ENCODE measurements at places on chromosomes 2 and 18.

- no peak for DNase-seq
Measured at GRCh38 chr2:132463719-132464118, 47.1 kb downstream of the GPR39 start.

DNA sequence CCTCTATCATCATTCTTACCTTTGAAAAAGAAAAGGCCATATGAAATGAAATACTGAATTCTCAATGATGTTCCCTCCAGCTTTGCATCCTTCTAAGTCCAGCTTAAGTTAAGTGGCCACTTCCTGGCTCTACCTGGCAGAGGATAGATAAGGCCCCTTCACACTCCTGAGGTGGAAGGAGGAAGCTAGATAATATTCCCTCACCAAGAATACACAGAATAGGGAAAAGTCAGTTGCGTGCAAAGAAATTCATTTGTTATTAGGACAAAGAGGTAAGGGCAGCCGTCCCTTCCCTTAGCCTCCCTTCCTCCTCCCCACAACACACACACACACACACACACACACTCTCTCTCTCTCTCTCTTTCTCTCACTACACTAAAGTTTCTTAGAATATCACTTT lies 37.5 kb downstream of the OLA1 start:
- no peak for DNase-seq

DNA sequence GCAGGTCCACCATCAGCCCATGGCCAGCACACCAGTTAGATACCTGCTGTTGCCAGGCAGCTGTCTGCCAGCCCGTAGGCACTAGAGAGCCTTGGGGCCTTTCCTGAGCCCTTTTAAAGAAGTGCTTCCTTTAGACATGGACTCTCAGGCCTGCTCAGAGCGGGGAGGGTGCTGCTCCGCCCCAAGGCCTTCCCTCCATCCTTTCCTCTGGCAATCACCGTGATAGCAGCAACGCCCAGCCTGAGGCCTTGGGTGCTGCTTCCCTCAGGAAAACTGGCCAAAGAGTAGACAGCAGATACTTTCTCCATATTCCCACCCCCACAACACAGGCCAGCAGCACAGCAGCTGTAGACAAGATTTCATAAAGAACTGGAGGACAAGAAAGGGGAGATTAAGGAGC lies 22.3 kb upstream of the C1QL2 start:
- DNase-seq = no peak

- no peak for DNase-seq
Measured at GRCh38 chr2:212523756-212524155, 14.8 kb downstream of the ERBB4 start.

DNA sequence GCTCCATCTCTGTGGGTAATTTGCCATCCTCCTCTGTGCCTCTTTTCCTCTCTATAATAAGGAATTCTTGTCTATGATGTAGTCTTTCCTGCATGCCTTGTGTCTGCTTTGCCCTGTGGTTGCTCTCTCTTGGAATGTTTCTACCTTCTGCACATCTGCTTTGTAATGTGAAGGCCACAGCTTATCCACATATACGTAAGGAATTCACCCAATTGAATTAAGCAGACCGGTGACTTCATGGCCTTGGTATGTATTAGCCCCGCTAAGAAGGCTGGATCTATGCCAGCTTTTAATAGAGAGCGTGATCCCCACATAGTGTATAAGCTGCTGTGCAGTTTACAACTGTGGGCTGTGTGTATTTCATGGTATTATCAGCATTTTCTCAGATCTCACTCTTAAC lies 274.7 kb downstream of the RNF144A start:
- DNase-seq = no peak

DNA sequence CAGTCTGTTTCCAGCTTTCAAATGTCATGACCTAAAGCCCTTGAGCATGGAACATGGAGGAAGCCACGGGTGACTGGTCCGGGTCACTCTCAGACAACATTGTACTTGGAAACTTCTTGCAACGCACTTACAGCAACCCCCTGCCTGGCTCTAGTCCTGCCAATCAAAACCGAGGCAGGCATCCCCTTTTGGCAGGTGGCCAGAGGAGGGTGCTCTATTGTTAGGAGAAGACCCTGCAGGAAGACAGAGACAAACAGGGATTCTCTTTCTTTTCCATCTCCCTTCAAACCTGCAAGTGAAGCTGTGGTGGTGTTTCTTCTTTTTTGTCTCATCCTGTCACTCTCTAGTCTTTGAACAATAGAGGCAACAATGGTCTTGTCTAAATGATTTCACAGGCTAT lies 667.2 kb downstream of the ZEB2 start:
- DNase-seq = no peak

GRCh38 chr2:6516674-6517073 lies 349.0 kb downstream of the CMPK2 start:
- no peak for DNase-seq

Measured in NCI-H1092 (cell line).